ENCODE measurements at places on chromosomes 12 and 14.
A peak's percentile ranks its signal among the peaks of the same experiment; 100 is the strongest.

GRCh38 chr12:460261-461230, 807 bp downstream of the B4GALNT3 start:
- no peak for DNase-seq

GRCh38 chr12:53101931-53102781, 1.1 kb upstream of the SOAT2 start:
- DNase-seq, result no peak

DNA sequence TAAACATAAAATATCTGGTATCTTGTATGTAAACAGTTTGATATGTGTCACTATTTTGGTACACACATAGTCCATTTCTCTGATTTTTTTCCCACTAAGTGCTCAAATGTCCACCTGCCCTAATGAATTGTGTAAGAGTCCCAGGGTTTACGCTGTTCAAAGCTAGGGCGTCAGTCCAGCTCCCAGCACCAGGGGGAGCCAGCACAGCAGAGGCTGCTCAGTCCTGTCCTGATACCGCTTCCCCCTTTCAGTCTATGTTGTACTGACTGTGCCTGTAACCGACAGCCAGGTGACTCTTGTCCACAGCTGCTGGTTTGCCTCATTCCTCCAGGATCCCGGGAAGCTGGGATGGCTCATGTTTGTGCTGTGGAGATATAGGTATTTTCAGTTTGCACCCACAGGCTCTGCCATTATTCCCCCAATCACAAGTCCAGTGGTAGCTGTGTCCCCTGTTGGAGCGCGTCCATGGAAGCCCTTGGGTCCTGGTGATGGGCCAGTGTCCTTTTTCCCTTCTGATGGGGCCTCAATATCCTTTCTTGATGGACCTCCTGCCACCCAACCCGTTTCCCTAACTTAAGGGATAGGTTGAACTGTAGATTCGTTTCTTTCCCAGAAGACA, 242.0 kb downstream of the NEDD1 start:
- peak; percentile 8 for DNase-seq

DNA sequence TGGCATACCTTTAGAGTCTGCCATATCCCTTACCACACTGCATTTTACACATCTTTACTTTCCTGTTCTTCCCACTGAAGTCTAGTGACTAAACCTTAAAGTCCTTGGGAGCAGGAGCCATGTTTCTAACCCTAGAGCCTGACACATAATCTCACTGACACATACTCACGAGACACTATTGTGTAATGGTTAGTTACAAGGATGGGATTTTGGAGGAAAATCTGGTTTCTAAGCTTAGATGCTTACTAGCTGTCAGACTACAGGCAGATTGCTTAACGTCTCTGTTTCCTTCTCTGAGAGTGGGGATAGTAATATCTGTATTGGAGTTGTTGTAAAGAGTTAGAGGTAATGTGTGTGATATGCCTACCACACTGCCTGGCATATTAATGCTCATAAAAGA, 6.2 kb upstream of the DYRK4 start:
- no peak for DNase-seq

- peak; percentile 29 for DNase-seq
These were observed 704 bp downstream of the ATP2B1 start for GRCh38 chr12:89707703-89708564.

DNA sequence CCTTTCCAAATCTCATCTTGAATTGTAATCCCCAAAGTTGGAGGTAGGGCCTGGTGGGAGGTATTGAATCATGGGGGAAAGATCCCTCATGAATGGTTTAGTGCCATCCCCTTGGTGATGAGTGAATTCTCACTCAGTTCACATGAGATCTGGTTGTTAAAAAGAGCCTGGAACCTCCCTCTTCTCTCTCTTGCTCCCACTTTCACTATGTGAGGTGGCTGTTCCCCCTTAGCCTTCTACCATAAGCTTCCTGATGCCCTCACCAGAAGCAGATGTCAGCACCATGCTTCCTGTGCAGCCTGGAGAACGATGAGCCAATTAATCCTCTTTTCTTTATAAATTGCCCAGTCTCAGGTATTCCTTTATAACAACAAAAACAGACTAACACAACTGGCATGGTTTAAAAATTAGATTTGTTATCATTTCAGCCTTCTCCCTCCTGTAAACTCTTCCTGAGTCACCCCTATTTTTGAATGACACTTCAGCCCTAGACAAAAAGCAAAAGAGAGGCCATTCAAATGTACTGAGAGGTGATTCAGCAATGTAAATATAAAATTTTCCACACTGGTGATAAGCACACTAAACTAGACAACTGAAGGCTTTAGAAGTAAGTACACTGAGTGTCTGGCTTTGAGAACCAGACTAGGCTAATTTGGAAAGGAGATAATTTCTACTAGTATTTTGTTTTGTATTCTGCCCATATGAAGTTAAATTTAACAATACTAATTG, 212.1 kb upstream of the ABCD2 start:
- no peak for DNase-seq

DNA sequence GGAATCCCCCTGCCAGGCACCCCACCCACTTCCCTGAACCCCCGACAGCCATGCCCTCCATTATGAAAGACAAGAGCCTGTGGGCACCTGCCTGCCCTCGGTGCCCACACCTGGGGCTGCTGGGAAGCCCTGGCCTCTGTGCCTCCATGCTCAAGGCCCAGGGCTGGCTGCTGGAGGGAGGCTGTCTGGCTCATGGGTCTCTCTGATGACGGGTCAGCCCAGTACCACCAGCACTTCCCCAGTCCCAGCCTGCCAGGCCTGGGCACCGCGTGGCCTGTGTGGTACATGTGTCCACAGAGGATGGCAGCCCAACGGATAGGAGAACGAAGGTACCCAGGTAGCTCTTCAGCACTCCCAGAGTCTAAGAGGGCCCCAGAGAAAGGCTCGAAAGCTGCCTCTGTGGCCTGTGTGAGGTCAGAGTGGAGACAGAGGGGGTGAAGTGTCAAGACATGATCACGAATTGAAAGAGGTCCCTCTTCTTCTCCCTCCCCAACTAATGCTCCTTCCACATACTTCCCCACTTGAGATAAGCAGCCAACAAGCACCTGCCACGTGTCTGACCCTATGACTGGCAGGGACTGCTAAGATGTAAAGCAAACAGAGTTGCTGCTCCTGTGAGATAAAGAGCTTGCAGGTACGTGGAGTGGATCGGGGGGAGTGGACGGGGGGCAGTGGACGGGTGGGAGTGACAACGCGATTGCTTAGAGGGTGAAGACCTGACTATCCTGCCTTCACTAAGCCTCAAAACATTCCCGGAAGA, 21.2 kb downstream of the FBLN5 start:
- DNase-seq, result no peak

GRCh38 chr12:124592050-124592449, 24.6 kb upstream of the NCOR2 start:
- DNase-seq, result no peak

GRCh38 chr14:57502586-57503254, 9.1 kb upstream of the CCDC198 start:
- no peak for DNase-seq

DNA sequence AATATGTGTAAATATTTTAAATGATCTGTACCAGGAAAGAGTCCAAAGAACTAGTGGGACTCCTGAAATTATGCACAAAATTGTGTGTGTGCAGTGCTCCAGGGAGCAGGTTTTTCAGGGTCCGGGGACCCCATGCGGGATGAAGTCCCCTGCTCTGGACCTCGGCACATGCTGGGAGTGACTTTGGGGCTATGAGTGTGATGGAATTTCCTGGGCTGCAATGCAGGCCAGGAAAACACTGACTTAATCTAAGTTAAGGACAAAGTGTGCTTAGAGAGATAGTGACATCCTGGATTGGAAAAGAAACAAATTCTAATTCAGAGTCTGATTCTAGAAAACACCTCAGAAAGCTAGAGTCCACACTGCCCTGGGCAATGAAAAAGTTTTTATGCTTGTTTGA, 6.2 kb upstream of the MYH6 start:
- no peak for DNase-seq

- DNase-seq, result no peak
These were observed 83.3 kb downstream of the NCOR2 start for GRCh38 chr12:124484067-124484466.

DNA sequence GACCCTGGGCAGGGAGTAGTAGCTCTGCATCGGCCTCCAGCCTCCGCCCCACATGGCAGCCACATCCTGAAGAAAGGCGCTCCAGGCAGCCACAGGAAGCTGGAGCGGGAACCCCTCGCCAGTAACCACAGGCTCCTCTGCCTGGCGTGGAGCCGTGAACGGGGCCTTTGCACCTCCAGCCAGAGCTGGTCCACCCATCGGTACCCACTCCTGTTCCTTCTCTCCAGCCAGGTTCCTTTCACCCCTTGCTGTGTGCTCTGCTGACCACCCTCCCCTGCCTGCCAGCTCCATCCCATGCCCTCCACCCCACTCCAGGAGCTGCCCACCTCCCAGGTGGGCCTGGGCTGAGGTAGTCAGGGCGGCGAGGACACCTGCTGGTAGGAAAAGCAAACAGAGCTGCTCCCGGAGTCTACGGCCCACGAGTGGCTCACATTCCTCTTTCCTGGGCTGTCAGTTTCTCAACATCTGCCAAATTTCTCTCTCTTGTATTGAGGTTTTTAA, 2.7 kb downstream of the TGFB3 start:
- DNase-seq, result no peak

DNA sequence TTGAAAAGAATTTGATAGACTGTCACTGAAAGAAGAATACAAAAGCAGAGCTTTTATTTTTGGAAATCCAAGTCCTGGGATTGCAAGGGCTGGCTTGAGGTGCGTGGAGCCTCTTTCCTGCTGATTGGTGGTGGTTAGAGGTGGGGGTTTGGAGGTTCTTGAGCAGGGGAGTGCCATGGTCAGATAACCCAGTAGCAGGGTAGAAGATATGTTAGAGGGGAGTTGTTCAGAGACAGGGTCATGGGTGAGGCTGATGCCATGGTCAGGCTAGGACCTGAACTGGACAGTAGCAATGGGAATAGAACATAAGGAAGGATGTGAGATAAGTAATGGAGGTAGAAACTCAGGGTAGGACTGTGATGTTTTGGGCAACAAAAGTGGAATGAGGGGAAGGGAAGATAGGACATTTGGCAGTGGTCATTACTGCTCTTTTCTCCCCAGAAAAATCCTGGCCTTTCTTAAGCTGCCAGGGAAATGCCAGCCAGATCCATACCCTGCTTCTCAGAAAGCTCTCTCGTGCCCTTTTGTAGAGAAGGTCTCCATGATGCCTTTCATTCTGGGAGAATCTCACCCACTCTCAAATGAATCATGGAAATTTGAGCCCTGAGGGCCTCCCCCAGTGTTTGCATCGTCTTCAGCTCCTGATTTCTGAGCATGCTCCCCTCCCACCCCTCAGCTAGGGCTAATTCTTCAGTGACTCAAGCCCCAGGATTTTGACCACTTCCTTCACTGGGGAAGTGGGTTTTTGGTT, 9.5 kb downstream of the EMP1 start:
- no peak for DNase-seq

DNA sequence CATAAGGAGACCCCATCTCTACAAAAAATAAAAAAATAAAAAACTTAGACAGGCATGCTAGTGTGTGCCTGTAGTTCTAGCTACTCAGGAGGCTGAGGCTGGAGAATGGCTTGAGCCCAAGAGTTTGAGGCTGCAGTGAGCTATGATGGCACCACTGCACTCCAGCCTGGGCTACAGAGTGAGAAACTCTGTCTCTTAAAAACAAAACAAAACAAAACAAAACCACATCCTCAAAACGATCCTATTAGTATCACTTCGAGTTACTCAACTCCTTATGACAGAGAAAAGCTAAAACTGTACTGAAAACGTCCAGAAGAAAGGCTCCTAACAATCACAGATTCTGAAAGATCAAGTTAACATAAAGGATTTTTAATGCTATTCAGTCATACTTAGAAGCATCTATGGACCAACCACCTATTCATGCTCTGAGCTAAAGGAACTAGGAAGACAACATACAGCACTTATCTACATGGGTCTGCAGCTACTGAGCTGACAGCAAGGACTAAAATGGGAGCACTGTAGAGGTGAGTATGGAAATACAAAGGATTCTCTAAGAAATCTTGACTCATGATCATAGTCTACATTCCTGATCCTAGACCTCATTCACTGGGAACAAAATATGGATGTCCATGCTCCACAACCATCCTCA, 75.3 kb upstream of the DUSP6 start:
- DNase-seq, result no peak

DNA sequence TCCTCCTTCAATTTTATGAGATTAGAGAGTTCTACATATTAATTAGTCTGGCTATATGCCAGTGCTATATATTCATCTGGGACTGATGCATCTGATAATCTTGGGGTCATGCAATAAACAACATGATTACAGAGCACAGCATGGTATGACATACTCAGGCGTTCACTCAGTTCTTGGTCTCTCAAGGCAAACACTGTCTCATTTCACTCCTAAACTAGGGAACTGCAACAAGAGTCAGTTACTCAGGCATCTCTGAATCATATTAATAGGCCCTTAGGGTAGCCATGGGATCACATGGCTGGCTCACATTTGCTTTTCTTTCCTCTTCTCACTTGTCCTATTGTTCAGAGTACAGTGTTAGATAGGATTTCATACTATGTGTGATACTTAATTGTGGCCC, 91.8 kb upstream of the TMEM260 start:
- no peak for DNase-seq

DNA sequence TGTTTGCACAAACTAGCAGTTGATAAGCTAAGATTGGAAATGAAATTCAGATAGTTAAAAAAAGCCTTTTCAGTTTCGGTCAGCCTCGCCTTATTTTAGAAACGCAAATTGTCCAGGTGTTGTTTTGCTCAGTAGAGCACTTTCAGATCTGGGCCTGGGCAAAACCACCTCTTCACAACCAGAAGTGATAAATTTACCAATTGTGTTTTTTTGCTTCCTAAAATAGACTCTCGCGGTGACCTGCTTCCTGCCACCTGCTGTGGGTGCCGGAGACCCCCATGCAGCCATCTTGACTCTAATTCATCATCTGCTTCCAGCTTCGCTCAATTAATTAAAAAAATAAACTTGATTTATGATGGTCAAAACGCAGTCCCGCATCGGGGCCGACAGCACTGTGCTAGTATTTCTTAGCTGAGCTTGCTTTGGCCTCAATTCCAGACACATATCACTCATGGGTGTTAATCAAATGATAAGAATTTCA, 335.6 kb downstream of the TMEM121 start:
- DNase-seq, result no peak

GRCh38 chr14:56422703-56423213, 156.8 kb upstream of the TMEM260 start:
- peak; percentile 6 for DNase-seq
